Mesenteric fat pad (tissue), 1 donor: ENCODE measurements at places on chromosomes 4 and X. TPM values are rescaled to one million over a fixed set of nuclear protein-coding genes. Genes with fewer than 3 reads are reported as not detected.

GRCh38 chr4:2025817-2026216, 17.0 kb upstream of the NELFA start:
- no peak for DNase-seq

GRCh38 chrX:130378024-130378669, 7.3 kb downstream of the GPR119 start:
- DNase-seq, result no peak

GRCh38 chrX:11427453-11428071, 134.3 kb downstream of the AMELX start:
- no peak for DNase-seq

GRCh38 chrX:149527705-149528104, 13.1 kb upstream of the EOLA1 start:
- DNase-seq, result no peak

GRCh38 chr4:88027611-88028608, 20.5 kb downstream of the PKD2 start:
- no peak for DNase-seq

DNA sequence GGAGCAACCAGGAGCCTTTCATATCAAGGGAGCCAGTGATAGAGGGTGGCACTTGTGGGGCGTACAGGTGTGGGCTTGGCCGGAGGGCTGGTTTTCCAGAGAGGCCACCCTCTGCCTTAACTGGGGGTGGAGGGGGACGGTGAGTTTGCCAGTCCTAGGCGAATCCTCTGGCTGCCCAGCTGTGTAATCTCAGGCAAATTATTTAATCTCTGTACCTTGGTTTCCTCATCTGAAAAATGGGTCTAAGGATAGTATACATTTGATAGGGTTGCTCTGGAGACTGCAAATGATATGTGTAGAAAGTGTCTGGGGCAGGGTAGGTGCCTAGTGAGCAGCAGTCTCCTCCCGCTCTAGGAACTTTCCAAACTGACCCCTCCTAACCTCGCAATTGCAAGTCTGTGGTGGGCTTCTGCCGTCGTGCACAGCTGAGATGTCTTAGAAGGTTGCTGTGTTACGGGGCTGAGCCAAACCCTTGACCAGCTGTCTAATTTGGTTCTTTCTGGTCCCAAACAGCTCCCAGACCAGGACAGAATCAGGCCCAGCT, 3.8 kb upstream of the CXCR3 start:
- DNase-seq, result no peak

GRCh38 chr4:25760518-25761157, 102.2 kb downstream of the SEL1L3 start:
- no peak for DNase-seq

DNA sequence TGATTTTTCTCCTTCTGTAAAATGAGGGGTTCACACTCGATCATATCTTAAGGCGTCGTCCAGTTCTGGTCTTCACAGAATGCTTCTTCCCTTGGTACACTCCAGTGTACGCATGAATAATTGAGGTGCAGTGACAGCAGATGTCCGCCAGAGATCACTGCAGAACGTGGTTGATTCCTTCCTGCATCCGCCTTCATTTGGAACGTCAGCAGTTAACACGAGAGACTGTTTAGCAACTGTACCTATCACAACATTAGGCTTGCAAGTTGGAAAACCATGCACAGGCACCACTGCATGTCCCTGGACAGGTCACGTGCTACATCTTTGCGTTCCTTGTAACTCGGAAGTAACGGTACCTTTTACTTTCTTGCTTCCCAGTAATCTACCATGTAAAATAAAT, 66.0 kb upstream of the GEMIN8 start:
- no peak for DNase-seq

GRCh38 chrX:21691512-21692018, 33.4 kb upstream of the KLHL34 start:
- no peak for DNase-seq

- no peak for DNase-seq
Observed at GRCh38 chr4:7518871-7519637, 84.3 kb upstream of the PSAPL1 start.

DNA sequence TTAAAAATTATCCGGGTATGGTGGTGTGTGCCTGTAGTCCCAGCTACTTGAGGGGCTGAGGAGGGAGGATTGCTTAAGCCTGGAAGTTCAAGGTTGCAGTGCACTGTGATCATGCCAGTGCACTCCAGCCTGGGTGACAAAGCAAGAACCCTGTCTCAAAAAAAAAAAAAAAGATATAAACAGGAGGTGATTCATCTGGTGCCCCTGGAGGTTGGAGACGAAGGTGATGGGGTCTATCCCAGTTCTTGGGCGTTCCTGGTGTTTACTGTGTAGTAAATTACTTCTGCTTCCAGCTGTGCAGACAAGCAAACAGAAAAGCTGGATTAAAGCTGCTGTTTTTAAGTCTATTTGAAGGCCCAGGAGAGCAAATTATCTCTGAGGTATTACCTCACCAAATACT, 19.9 kb downstream of the GPKOW start:
- DNase-seq, result no peak

GRCh38 chr4:129355031-129355430, 259.1 kb downstream of the C4orf33 start:
- DNase-seq, result no peak

DNA sequence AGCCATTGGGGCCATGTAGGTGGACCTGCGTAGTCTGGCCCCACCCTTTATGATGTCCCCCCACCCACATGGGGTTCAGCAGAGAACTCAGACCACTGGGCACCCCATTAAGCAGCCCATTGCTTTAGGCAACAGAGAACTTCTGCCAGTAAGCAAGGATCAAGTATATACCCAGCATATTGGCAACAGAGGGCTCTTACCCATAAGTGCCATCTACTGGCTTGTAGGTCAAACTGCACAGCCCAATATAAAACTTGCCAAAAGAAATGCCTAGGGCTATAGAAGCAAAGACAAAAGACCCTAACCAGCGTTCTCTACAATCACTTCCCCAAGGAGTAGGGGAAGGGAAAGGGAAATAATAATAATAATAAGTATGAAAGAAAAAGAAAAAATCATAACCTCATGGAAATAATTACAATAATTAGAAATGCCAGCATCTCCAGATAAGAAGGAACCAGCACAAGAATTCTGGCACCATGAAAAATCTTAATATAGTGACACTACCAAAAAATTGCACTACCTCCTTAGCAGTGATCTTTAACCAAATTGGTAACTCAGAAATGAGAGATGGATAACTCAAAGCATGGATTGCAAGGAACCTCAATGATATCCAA, 1090.7 kb downstream of the FAT4 start:
- no peak for DNase-seq

GRCh38 chr4:188612659-188613058, 473.4 kb downstream of the TRIML1 start:
- no peak for DNase-seq

GRCh38 chrX:72540318-72540717, 32.3 kb downstream of the HDAC8 start:
- DNase-seq, result no peak

DNA sequence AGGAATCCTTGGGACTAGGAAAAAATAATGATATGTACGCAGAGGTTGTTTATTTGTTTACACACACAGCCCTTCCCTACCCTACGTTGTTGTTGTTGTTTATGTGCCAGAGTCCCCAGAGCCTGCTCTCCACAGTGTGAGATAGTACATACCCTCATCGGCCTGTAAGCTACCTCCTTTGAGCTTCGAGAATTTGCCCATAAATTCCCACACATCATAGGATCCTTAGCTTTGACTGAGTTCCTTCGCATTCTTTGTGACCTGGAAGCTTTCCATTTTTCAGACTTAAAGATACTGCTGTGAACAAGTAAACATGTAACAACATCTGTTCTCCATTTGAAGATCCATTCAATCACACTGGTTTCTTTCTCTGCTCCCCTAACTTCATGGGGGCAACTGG, 114.5 kb downstream of the IRF2 start:
- DNase-seq, result no peak

GRCh38 chr4:80239480-80240150, 26.8 kb upstream of the FGF5 start:
- DNase-seq, result no peak

DNA sequence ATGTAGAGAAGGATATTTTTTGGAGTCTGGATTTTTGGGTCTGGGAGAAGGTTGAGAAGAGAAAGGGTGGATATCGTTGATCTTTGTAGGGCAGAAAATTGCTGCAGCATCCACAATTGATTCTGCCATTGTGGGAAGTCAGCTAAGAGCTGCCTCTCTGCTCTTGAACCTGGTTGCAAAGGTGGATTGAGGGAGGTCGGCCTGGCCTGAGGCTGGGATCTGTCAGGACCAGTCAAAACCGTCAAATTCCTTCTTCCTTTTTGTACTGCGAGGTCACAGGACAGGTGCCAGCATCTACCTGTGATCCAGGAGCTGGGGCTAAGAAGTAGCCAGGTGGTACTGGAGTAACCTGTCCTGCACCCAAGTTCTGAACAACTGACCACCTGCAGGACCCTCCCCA, 93.7 kb downstream of the SHOX start:
- DNase-seq, result peak; percentile 20

DNA sequence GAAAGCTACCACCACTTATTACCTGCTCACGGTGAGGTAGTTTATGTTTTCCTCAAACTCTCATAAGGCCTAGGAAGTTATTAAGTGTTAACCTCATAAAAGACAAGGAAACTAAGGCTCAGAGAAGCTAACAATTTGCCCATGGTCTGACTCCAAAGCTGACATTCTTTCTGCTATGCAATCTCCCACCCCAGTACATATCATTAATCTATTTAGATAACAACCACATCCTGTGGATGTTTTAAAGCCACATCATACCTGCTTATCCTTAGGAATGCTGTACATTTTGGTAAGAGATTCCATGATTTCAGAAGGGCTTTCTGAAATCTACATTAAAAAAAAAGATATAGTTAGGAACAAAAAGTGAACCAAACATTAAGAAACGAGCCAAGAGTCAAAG, 55.4 kb downstream of the HUWE1 start:
- no peak for DNase-seq

GRCh38 chrX:123489011-123489410, 243.8 kb downstream of the THOC2 start:
- no peak for DNase-seq

DNA sequence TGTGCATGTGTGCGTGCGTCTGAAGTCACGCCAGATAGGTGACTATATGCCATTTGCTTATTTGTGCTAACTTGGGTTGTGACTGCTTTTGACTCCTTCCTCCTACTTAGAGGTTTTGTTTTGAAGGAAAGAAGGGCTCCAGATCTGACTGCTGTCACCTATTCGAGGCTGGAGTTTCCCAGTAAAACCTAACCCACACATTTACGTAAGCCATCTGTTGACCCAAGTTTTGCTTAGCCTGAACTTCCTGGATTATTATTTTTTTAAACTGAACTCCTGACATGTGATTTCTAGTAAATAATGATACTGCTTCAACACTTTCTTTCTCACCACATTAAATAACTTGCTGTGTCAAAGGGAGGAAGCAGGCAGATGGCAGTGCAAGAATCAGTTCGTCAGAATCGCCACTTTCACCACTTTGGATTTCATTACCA, 41.5 kb downstream of the DTHD1 start:
- DNase-seq, result no peak

DNA sequence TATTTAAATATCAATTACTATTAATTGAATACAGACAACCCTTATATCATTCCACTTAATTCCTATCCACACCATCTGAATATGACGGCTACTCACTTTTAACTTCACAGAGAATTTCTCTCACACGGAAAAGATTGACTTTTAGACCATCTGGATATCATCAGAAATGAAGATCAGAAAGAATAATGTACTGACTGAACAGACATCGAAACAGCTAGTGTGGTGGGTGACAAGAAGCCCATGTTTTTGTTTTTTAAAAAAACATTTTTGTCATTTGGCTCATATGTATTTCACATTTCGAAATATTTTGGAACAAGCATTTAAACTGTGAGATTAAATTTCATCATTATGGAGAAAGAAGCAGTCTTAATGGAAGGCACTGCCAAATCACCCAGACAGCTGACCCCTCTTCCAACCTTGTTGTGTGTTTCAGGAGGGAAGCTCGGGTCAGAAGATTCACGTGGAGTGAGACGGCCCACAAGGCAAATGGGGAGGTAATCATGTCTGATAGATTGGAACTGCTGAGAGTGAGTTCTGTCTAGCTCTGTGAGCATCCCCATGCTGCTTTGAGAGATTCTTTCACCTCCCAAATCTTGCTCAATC, 204.2 kb upstream of the RASGEF1B start:
- no peak for DNase-seq

DNA sequence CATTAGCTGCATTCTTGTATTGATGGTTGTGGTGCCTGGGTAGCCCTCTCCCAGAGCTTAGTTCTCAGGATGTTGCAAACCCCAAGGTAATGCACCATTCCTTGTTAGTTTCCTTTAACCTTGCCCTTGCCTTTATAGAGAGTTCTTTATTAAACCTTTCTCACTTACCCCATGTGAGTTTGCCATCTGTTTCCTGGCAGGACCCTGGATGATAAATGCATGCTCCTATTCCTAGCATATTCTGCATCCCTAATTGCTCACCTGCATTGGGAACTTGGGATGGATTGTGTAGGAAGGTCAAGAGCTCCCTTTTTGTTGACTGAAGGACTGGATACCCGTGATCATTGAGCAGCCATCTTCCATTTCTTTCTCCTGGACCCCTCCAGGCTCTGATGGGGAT, 59.9 kb upstream of the AP1S2 start:
- no peak for DNase-seq

The GAGE2A gene
- not detected for total RNA-seq

The GPR82 gene
- total RNA-seq, result 0.42 TPM

The GLRA2 gene
- total RNA-seq, result not detected

The CT45A3 gene
- total RNA-seq, result not detected

The MND1 gene
- total RNA-seq, result not detected

The SPANXN3 gene
- total RNA-seq, result not detected

The LONRF3 gene
- 13.1 TPM for total RNA-seq

The TMPRSS11D gene
- not detected for total RNA-seq

The C1QTNF7 gene
- 1.8 TPM for total RNA-seq

The HEPH gene
- 3.9 TPM for total RNA-seq

The RHOXF2B gene
- not detected for total RNA-seq

The NHSL2 gene
- total RNA-seq, result 13.3 TPM

The DUSP21 gene
- total RNA-seq, result not detected

The PHEX gene
- 0.45 TPM for total RNA-seq

The PABPC1L2A gene
- total RNA-seq, result not detected

The TRMT10A gene
- total RNA-seq, result 4.1 TPM

The PLK4 gene
- total RNA-seq, result 0.61 TPM

The PNMA6A gene
- total RNA-seq, result 2.5 TPM

The ALB gene
- 0.48 TPM for total RNA-seq

The GABRG1 gene
- 0.16 TPM for total RNA-seq

The BCLAF3 gene
- total RNA-seq, result 10.0 TPM
